ENCODE measurements at places on chromosomes 5 and 9.

- no peak for DNase-seq
These were observed 73.8 kb upstream of the KLF9 start for GRCh38 chr9:70488098-70488792.

DNA sequence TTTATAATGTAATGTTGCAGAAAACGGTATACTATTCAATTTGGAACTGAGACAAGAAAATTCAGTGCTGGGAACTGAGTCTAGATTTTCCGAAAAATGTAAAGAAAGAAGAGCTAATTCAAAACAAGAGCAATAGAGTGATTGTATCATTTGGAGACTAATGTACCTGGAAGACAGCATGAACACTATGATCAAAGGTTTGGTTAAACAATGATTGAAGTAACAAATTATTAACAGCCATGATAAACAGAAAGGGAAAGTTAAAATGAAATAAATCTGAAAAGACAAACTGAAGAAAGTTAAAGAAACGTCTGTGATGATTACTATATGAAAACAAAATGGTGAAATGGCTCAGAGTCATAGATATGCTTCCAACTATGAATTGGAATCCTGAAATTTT, 300.6 kb upstream of the MPDZ start:
- no peak for DNase-seq

- no peak for DNase-seq
These were observed 19.8 kb upstream of the HEXB start for GRCh38 chr5:74665273-74665672.

GRCh38 chr5:143217804-143218160, 185.7 kb downstream of the NR3C1 start:
- no peak for DNase-seq

DNA sequence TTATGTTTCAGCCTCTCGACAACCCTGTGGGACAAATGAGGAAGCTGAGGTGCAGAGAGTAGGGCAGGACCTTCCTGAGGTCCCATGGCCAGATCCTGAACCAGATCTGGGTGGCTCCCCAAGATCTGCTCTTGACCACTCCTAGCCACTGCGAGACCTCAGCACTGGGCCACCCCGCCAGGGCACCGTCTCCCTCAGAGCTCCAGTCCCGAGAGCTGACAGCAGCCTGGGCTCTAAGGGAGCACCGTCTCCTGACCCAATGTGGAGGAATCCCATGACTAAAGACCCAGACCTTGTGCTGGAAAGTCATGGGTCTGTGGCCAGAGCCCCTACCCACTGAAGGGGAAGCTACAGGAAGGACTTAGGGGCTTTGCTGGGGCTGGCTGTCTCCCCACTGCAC, 4.5 kb upstream of the LMX1B start:
- DNase-seq = no peak

DNA sequence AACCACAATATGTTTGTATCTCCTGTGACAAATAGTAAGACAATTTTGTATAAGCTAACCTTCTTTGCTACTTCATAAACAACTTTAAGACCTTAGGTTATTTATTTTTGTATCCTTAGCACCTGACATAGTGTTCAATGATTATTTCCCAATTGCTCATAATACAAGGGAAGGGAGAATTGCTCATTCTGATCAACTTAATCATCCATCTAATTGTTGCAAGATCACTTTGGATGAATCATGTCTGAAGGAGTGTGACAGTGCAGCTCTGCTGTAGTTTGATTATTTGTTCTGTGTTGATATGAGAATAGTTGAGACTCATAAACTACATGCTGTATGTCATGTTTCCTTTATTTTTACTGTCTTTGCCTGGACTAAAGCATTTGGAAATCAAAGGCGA, 721.3 kb upstream of the SEMA6A start:
- no peak for DNase-seq

DNA sequence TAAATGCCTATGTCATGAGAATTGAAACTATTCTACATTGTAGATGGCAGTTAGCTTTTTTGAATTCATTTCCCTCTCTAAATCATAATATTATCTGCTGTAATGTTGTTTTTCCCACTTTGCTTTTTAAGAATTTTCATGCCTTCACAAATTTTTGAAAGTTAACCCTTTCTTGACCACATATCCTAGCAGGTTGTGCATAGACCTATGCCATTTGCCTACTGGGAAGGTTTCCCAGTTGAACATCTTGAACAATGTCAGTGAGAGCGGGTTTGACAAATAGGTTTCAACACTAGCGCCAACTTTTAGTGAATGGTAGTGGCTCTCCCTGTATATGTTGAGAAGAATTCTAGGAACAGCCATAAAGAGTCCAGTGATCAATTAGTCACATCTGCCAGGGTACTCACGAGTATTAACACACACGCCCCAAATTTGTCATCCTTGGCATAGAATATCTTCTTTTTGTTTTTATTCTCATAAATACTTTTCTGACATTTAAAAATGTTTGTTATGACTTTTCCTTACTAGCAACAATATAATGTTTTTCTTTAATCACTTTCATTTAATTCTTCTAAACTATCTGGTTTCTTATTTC, 307.6 kb downstream of the PJA2 start:
- DNase-seq = no peak

DNA sequence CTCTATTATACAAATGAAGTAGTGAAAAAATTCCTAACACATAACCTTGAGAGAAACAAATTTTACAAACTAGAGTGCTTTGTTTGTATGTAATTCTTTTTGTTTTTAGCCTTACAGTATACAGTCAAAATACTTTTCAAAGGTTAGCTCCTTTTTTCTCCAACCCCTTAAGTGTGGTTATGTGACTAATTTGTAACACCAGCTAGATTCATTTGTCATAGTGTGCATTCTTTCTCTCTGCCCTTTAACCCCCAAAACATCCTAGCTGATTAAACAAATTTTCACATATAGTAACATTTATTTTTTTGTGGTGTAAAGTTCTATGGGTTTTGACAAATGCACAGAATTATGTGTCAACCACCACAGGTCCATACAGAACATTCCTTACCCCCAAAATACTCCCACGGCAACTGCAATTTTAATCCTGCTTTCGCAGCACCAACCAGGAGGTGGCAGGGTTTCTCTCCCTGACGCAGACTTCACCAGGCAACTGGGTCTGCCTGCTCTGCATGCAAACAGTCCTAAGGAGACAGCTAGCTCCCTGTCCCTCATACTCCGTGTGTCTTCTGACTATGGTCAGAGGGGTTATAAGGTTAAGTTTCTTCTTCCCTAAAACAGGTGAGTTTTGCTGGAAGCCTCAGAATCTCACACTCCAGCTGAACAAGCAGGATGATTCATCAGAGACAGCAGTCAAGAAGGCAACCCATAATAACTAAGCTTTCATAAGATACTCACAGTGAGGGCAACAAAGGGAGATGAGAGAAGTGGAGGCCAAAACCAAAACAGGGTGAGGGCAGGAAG, 44.5 kb upstream of the NR5A1 start:
- DNase-seq = peak; percentile 77

DNA sequence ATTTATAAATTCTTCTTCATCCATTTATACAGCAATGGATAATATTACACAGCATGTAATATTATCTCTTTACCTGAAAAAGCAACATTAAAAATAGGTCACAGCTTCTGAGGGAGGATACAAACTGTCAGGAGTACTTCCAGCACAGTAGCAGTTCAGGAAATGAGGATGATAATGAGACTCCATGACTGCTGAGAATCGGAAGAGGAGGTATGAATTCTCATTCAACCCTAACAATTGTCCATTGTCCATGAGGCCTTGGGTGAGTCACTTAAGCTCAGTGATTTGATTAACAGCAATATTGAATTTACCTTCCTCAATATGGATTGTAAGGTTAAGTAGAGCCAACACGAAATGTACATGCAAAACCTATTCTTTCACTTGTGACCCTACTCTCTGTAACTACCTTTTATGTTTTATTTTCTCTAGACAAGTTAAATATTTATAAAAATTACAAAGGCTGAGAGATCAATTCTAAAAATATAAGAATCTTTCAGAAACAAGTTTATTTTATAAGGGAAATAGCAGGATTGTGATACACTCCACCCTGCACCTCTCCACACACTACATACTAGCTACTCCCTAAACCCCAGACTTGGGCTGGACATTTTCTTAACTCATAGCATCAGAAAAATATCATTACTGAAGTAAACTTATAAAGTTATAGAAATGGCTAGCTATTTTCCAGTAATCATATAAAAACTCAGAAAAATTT, 159.1 kb upstream of the ACOT12 start:
- no peak for DNase-seq

GRCh38 chr5:59241552-59241951, 652.0 kb downstream of the PDE4D start:
- no peak for DNase-seq

GRCh38 chr5:175015028-175015685, 290.8 kb downstream of the MSX2 start:
- no peak for DNase-seq

DNA sequence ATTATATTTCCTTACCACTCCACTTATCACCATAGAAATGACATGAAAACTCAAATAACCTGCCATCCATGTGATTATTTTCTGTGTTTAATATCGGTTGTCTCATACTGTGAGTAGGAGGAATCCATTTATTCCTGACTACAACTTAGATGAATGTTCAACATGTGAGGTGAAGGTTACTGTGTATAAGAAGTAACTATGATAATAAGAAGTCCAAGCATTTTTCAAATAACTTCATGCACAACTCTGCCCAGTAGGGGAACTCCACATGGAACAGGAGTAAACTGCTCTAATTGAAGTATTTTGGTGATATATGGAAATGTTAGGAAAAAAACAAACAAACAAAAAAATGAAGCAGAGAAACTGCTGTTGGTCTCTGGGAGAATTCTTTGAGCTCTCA, 447.5 kb upstream of the GRIN3A start:
- no peak for DNase-seq

DNA sequence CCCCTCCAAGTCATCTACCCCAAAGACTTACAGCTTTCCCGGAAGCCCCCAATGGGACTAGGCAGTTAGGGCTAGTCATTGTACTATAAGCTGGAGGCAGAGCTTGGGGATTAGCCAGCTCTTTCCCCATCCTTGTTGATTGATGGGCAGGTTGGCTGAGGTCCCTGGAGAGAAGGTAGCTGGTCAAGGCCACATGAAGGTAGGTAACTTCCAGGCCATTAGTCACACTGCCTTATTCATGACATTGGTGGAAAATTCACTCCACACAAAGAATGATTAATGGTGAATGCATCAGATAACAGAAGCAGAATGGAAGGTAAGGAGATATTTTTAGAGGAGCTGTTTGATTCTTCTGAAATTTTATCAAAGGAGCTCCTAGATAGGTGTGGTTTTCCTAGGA, 49.5 kb upstream of the TGFBR1 start:
- no peak for DNase-seq

DNA sequence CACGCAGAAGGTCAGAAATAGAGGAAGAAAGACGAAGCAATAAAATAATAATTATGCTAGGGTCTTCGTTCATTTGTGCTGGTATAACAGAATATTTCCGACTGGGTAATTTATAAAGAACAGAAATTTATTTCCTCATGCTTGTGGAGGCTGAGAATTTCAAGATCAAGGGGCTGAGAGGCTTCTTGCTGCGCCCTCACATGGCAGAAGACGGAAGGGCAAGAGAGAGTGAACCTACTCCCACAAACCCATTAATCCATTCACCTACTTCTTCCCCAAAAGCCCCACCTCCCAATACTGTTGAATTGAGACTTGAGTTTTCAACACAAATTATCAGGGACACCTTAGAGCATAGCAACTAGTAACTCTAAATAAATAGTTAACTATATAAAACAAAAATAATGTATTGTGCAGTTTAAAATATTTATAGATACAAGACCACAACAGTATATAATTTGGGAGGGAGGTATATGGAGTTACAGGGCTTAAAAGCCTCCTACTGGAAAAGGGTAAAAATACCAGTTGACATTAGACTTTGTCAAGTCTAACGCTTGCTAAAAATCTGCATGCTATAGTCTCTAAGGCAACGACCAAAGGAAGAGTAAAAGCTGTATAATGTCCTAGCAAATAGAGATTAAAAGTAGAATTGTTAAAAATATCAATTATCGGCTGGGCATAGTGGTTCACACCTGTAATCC, 40.3 kb upstream of the NAA35 start:
- DNase-seq = peak; percentile 29

- peak; percentile 85 for DNase-seq
These were observed 1.7 kb downstream of the TRIO start for GRCh38 chr5:14144586-14145434.

DNA sequence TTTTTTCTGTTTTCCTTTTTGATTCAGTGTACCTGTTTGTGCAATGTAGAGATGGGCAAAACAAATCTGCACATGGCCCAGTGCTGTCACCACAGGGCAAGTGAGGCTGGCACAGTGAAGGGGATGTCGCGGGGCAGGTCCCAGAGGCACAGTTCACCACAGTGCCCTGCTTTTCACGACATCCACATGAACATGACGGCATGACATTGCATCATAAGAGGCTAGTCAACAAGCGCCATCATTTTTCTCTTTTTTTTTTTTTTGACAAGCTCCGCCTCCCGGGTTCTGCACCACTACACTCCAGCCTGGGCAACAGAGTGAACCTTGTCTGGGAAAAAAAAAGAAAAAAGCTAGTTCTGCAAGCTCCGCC, 42.9 kb upstream of the VDAC1 start:
- no peak for DNase-seq

GRCh38 chr9:30995956-30996738, 1388.3 kb upstream of the ACO1 start:
- DNase-seq = no peak

DNA sequence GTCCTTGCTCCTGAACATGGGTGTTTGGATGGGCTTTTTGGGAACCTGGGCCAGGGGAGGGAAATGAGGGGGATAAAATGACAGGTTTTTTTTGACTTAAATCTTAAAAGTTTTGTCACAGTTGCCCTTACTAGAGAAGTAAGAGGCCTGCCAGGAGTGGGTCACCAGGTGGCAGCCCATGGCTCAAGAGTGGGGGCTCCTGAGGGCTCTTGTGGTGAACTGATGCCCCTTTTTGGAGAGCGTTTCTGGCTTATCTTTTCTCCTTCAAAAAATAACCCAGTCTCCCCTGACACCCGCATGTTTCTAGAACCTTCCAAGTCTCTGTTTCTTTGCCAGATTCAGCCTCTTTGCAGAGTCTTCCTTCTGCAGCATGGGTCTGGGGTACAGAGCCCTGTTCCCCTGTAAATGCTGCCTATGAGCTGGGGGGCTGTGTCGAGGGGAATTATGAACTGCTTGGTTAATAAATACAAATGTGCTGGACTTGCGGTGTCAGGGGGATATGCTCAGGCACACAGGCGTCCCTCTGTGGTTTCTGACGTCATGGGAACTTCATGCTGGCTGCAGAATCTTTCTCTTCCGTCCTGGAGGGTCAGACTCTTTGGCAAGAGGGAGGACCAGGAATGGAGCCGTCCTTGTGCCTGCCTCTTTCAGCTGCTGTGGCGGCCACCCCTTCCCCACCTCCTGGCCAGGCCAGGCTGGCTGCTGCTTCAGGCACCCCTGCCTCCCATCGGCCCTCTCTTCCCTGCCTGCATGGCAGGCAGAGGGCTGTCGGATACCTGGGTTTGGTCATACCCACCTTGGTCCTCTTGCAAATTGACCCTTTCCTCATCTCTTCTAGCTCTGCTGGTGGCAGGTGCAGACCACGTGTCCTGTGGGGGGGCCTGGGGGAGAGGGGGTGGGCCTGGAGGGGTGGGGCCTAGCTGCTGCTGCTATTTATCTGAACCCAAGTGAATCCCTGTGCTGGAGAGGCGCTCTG, 30.1 kb downstream of the PTPA start:
- peak; percentile 96 for DNase-seq

Measured in astrocyte of the spinal cord (primary cell).